ENCODE measurements at places on chromosomes 3 and 15.

GRCh38 chr3:36444909-36445308 is 64.6 kb downstream of the STAC start:
- no peak for DNase-seq

DNA sequence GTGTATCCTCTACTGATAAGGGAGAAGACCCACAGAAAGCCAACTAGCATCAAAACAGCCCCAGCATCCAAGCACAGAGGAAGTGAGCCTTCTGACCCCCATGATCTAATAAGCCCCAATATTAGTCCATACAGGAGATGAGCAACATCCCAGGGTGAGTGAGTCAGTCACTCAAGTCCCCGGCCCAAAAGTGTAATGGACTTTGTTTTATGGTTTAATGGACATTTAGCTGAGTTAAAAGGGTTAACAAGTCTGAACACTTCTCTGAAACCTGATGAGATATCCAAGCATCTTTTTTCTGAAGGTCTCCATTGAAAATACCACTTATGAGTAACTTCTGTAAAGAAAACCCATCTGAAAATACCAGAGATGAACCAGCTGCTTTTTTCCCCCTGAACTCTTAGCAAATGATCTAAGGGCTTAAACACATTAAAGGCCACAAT is 115.6 kb downstream of the GREM1 start:
- no peak for DNase-seq

- no peak for DNase-seq
Measured at GRCh38 chr3:130950124-130950523, 56.2 kb downstream of the ATP2C1 start.

DNA sequence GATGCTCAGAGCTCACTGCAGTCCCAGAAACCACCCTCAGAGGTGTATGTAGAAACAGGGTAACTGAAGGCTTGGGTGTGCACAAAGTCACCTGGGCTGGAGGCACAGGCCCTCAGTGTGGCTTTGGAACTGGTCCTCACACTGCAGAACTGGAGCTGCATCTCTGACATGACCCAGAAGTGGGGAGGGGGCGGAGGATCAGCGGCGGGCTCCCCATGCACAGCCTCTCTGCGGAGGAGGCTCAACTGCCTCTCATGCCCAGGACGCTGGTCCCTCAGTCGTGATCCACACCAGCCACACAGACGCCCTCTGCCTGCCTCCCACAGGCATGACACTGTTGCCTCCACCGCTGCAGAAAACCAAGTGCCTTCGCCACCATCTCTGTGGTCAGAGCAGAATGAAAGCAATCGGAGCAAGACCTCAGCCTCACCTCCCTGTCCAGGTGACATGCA is 73.7 kb downstream of the TM2D3 start:
- peak; percentile 22 for DNase-seq

- no peak for DNase-seq
Measured at GRCh38 chr3:159974-160373, 36.6 kb upstream of the CHL1 start.

DNA sequence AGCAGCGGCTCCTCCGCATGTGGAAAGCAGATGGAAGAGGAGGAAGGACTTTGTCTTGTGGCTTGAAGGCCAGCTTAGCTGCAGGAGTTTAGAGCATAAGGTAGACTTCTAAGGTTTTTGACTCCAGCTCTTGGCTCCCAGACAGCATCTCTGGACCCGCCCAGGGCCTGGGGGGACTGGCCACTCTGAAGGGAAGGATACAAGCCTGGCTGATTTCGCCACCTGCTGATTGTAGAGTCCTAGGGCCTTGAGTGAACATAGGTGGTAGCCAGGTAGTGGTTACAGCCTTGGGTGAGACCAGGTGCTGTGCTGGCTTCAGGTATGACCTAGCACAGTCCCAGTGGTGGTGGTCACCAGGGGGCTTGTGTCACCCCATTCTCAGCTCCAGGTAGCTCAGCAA is 48.4 kb upstream of the RPL35A start:
- DNase-seq: no peak

- no peak for DNase-seq
Measured at GRCh38 chr3:127363171-127363570, 75.3 kb upstream of the PRR20G start.

DNA sequence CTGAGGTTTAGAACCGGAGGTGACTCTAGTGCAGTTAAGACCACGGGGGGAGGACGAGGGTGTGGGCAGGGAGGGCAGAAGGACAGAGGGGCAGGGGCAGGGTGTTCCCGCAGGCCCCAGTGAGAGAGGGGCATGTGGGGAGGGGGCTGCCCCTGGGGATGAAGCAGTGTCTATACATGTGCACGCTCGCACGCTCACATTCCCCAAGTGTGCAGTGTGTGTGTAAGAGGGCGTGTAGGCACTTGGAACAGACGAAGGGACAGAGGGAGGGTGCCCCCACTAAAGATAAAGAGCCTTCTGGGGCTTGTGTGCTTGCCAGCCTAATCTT is 69.5 kb upstream of the MEF2A start:
- DNase-seq: no peak

GRCh38 chr3:148158210-148158609 is 539.5 kb upstream of the AGTR1 start:
- DNase-seq: no peak

DNA sequence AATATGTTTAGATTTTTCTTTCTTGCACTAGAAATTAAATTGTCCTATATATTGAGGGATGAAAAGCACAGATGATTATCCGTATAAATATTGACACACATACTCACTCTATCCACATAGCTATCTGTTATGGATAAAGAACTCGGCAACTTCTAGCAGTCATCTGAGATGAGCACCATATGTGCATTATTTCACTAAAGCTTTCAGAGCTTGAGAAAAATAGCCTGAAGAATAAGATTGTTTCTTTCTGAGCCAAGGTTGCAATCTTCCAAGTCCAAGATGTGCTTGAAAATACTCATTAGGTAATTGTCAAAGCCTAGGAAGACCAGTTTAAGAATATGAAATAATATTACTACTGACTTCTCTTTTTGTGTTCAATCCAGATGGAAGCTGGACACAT is 40.5 kb downstream of the COL8A1 start:
- DNase-seq: no peak

- DNase-seq: peak; percentile 77
Measured at GRCh38 chr15:59165726-59166125, 40.9 kb upstream of the LDHAL6B start.

- no peak for DNase-seq
Measured at GRCh38 chr3:177777699-177778098, 580.4 kb upstream of the TBL1XR1 start.

DNA sequence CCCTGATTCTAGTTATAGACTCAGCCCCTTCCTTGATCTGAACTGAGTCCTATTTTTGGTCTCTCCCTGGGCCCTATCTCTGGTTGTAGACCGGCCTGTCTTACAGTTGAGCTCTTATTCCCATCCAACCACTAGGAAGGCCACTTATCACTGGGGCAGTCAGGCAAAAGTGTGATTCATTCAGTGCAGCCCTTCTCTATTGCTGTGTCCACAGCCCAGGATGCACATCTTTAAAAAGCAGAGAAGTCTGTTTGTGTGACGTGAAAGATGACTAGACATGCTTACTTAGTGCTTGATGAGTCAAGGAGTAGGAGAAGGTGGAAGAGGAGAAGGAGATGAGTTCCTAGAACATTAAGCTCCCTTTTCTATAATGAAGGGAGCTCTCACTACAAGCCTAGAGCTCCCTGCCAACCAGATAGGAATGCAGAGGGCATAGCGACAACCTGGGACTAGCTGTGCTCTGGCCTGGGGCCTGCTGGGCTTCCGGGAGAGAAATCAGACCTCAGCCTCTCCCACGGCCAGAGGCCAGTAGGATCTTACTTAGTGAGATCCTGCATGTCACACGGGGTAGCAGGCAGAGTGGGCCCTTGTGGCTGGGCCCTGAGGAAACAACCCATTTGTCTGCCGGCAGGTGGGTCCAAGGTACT is 25.7 kb downstream of the INSYN1 start:
- no peak for DNase-seq

GRCh38 chr3:155745795-155746550 is 1.1 kb upstream of the PLCH1 start:
- no peak for DNase-seq

DNA sequence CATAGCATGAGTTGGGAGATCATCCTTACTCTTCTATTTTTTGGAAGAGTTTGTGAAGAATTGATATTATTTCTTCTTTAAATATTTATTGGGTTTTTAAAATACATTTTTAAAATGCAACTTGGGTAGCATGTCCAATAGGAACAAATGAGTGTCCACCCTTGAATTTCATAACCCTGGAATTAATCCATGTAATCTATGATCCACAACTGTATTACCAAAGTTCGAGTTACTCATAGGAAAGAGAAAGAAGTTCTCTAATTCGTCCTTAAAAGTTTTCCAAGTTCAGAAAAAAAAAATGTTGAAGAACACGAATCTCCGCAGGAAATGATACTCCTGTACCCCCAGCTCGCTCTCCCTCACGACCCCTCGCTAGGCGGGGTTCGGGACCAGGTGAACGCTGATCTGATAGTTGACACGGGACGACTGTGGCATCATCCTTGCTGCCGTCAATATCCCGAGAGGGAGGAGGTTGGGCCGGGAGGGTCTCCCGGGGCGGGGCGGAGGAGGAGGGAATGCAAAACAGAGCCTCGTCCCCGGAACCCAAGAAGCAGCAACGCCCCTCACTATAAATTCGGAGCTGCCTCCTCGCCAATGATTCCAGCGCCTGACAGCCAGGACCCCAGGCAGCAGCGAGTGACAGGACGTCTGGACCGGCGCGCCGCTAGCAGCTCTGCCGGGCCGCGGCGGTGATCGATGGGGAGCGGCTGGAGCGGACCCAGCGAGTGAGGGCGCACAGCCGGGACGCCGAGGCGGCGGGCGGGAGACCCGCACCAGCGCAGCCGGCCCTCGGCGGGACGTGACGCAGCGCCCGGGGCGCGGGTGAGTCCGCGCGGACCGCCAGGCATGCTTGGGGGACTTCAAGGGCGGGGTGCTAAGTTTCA is at the start of gene AGTR1:
TSS of gene AGTR1 (plus strand) at position 598 of the 884 bp plus-strand sequence. CDS start 43,133 bp downstream, outside the sequence.
- no peak for DNase-seq

DNA sequence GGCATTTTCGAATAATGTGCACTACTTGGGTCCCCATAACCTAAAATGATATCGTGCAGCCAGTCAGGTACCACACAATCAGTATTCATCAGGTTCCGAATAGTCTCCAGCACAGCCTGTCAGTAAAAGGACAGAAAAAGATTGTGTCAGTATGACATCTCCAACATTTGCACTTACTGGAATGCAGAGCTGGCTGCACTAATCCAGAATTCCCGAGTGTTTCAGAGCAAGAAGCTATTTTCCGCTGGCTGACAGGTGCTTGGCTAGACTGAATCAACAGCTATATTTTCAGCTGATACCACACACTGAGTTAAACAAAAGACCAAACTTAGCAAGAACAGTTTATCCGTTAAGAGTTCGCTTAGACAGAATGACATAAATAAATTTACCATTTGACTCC is 68.8 kb downstream of the AQR start:
- DNase-seq: no peak

- DNase-seq: no peak
Measured at GRCh38 chr3:193556841-193557240, 2.1 kb upstream of the ATP13A4 start.

- no peak for DNase-seq
Measured at GRCh38 chr3:147159141-147159540, 247.2 kb downstream of the ZIC4 start.

DNA sequence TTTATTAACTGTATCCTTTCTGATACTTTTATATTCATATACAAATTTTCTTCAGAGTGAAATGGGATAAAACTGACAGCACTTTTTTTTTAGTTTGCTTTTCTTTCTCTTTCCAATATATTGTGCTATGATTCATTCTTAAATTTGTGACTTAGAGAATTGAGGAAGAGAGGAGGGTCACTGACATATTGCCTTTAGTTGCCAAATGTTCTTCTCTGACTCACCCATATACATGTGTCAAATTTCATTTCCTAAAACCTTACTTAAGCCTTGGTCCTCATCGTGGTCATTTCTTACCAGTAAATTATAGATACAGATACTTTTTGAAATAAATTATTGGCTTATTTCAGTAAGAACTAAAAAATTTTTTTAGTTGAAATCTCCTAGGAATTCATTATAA is 53.9 kb downstream of the CLASP2 start:
- no peak for DNase-seq

- no peak for DNase-seq
Measured at GRCh38 chr3:97810779-97811390, 10.9 kb upstream of the CRYBG3 start.

DNA sequence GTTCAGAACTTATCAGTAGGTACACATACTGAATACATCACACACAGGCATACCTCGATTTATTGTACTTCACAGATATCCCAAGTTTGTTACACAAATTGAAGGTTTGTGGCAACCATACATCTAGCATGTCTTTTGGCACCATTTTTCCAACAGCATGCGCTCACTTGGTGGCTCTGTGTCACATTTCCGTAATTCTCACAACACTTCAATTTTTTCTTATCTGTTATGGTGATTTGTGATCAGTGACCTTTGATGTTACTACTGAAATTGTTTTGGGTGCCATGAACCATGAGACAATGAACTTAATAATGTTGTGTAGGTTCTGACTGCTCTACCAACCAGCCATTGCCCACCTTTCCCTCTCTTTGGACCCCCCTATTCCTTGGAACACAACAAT is 10.8 kb downstream of the PARL start:
- DNase-seq: no peak

GRCh38 chr3:44114142-44114541 is 127.5 kb upstream of the TOPAZ1 start:
- no peak for DNase-seq

GRCh38 chr3:52452570-52453221 is 1.1 kb downstream of the TNNC1 start:
- no peak for DNase-seq

- no peak for DNase-seq
Measured at GRCh38 chr15:71603379-71603778, 207.0 kb upstream of the NR2E3 start.

GRCh38 chr3:175885231-175885766 is 1026.2 kb downstream of the NAALADL2 start:
- DNase-seq: no peak

DNA sequence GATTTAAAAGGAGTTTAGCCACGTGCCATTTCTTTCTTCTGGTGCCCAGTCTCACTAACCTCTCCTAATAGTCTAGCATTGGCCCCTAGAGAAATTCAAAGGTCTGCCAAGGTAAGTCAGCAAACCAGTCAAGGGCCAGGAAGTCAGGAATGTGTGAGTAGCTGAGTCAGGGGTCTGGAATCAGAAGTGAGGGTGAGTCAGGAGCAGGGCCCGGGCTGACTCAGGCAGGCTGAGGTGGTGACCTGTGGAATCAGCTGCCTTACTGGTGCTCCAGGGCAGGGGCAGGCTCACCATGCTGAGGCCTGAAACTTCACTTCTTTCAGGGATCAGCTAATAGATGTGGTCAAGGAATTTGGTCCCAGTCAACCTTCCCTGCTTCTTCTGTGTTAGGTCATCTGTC is 105.8 kb upstream of the MYZAP start:
- no peak for DNase-seq

DNA sequence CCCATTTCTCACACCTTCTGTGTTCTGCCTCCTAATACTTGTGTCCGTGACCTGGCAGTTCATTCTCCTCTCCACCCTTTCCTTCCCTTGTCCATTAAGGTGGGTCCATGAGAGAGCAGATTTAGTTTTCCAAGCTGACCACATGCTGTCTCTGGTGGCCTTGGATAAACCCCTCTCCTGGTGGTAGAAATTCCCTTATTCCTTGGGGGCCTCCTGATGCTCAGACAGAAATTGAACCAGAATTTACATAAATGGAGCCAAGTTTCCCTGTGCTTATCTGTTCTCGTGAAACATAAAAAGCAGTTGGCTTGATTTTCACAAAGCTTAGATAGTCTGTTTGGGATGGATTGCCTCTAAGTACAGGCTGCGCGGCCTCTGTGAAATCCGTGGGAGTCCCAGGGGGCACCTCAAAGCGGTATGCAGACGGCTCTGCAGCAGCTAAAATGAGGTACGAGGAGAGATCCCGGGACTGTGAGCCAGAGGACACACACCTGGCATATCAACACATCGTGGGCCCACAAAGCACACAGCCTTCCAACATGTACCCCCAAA is 101.0 kb upstream of the NMNAT3 start:
- no peak for DNase-seq

Data from prostate gland (tissue), 2 donors.